Kidney (tissue), 22 donors: ENCODE measurements at places on chromosomes 3 and 15.

DNA sequence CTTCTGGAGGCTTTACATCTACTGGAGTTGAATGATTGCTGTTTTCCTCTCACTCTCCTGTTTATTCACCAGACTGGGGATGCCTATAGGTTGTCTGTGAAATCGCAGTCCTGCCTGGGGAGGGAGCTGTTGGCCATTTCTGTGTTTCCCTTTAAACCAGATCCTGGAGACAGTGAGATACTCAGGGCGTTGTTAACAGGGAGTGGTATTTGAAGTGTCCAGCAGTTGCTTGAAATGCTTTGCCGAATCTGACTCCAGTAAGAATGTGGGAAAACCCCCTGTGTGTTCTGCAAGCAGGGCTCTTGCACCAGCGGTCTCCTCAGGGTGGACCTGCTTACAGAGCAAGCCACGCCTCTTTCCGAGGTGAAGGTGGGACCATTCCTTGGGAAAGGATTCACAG, 4.3 kb upstream of the LRRK1 start:
- no peak for DNase-seq

- no peak for DNase-seq
Observed at GRCh38 chr15:62832231-62832630, 210.3 kb upstream of the TPM1 start.

DNA sequence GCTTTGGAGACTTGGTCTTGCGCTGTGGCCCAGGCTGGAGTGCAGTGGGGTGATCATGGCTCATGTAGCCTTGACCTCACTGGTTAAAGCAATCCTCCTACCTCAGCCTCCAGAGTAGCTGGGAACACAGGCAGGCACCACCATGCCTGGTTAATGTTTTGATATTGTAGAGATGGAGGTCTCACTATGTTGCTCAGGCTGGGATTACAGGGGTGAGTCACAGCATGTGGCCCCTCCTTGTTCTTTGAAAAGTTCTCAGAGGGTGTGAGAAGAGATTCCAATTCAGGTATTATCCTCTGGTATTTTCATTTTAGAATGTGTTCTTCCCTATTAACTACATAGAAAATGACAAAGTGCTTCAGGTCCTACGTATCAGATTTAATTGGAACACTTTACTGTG, 51.9 kb upstream of the RPL32 start:
- no peak for DNase-seq

GRCh38 chr3:14237457-14237856, 58.8 kb downstream of the LSM3 start:
- DNase-seq: peak; percentile 11

DNA sequence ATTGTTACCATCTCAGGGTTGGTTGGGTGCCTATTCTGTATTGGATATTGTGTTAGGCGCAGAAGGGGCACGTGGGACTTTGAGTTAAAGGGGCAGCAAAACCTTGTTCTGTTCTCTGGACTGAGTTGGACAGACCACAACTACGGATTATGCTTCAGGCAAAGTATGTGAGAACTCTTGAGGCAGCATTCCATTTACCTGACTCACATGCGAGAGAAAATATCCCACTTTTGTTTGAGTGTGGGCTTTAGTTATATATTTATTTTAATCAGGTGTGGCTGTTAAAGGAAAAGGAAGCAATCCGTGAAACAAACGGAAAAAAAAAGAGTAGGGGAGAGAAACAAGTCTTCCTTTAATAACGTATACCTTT, 627 bp upstream of the PLS1 start:
- peak; percentile 38 for DNase-seq

DNA sequence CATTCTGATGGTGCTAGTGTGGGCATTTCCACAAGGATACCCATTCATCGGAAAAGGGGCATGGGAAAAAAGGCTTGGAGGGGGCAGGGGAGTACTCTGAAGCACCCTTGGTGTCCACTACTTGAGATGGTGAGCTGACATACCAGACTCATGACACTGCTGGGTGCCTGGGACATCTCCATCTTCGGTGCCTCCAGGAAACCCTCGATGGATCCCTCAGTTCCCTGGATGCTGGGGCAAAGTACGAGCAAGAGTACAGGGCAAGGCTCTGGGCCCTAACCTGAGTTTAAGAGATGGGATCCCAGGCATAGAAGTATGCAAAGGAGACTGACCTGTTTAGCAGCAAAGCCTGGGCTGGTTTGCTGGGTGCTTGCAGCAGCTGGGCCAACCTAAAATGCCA, 5.2 kb upstream of the IP6K1 start:
- no peak for DNase-seq

DNA sequence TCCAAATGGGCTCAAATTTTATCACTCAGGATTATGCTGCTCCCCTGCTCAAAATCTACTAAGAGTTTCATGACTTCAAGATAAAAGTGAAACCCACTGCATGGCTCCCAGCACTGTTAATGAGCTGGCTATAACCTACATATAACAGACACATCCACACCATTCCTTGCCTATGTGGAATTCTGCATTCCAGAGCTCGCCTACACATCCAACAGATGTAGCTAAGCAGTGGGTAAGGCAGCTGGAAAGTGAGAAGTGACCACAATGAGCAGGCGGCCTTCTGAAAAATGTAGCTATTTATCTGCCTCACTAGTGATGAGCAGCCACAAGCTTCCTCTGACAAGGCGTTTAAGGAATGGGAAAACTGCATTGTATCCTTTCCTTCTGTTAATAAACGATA, 92.0 kb upstream of the TRIM42 start:
- DNase-seq: no peak

DNA sequence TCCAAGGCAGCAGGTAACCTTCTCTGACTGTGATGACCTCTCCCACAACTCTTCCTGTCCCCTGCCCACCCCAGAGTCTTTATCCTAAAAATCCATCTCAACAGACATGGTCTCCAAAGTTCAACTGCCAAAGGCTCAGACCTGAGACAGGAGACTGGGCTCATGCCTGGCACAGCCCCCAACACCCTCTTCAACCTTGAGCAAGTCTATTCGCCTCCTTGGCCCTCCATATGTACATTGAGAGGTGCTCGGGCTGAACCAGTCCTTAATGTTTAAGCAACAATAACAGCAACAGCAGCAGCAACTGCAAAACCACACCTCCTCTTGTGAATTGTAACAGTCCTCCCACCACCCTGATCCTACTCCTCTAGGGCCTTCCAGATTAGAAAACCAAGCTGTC, 9.9 kb downstream of the FAM3D start:
- DNase-seq: no peak

DNA sequence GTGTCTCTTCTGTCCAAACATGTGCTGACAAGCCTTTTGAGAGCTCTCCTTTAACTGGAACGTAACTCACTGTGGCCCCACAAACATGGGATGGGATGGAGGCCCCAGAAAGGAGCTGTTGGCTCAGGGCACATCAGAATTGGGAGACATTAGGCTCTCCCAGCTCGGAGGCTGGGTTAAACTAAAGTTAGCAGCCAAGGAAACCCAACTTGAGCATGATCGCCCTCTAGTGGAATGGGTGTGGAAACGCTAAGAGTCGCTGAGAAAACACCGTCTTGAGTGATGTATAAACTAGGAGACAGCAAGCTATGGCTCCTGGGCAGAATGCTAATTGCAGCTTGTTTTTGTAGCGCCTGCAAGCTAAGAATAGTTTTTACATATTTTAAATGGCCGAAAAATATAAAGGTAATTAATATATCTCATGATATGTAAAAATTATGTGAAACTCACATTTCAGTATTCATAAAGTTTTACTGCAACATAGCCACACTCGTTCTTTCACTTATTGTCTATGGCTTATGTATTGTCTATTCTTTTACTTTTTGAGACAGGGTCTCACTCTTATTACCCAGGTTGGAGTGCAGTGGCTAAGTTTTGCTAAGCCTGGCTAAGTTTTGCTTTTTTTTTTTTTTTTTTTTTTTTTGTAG, 138.8 kb upstream of the HACD2 start:
- peak; percentile 76 for DNase-seq

- no peak for DNase-seq
Observed at GRCh38 chr3:39295184-39295775, 15.4 kb upstream of the CX3CR1 start.

GRCh38 chr15:98375513-98376340, 272.6 kb upstream of the IGF1R start:
- no peak for DNase-seq

GRCh38 chr15:47786371-47786770, 69.1 kb downstream of the SEMA6D start:
- DNase-seq: no peak

GRCh38 chr3:126135071-126135405, 45.3 kb downstream of the ALDH1L1 start:
- DNase-seq: no peak

DNA sequence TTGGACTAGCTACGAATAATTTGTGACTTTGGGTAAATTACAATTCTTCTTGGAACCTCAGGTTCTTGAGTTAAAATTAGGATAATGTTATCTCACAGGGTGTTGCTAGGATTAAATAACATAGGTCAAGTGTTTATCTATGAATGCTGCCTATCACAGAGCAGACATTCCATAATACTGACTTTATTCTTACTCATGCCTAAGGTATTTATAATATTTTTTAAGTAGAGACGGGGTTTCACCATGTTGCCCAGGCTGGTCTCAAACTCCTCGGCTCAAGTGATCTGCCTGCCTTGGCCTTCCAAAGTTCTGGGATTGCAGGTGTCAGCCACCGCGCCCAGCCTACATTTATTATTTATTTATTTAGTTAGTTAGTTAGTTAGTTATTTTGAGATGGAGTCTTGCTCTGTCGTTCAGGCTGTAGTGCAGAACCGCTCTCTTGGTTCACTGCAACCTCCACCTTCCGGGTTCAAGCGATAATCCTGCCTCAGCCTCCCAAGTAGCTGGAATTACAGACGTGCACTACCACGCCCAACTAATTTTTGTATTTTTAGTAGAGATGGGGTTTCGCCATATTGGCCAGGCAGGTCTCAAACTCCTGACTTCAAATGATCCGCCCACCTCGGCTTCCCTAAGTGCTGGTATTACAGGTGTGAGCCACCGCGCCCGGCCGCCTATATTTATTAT, 741 bp upstream of the ZNF106 start:
- peak; percentile 48 for DNase-seq

DNA sequence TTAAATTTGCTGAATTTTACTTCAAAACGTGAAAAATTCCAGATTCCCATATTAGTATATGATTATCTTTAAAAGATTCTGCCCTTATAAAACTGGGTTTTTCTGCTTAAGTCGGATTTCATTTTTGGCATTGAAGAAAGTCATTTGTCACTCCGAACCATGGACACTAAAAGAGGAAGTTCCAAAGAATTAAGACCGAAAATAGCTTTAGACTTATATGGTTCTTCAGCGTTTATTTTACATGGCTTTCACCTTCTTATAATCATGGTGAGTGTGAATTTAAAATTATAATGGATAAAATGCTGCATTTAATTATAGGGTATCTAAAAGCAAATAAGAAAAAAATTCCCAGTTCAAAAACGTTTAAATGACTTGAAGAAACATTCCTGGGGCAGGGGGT, 1.0 kb downstream of the C3orf38 start:
- no peak for DNase-seq

DNA sequence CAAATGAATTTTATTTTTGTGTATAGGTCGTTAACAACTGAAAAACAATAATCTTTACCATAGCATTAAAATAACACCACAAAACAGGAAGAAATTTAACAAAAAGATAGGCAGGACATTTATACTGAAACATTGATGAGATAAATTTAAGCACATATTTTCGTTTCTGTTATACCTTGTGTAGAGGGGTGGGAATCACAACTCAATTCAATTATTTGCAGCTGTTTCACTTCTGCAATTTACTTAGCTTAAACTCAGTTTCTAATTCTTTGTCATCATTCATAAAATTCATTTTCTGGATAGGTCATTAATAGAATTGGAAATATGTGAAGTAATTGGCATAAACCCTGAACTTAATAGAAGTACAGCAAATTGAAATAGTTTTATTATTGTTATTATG, 42.3 kb downstream of the TP63 start:
- no peak for DNase-seq

GRCh38 chr3:105195260-105195659, 171.4 kb upstream of the ALCAM start:
- no peak for DNase-seq

GRCh38 chr15:62993066-62993465, 49.5 kb upstream of the TPM1 start:
- no peak for DNase-seq

- DNase-seq: no peak
Observed at GRCh38 chr15:78739206-78739605, 72.1 kb downstream of the ADAMTS7 start.

- no peak for DNase-seq
Observed at GRCh38 chr3:114155370-114155821, 23.5 kb downstream of the DRD3 start.

- no peak for DNase-seq
Observed at GRCh38 chr15:89761929-89762328, 10.9 kb upstream of the MESP1 start.

DNA sequence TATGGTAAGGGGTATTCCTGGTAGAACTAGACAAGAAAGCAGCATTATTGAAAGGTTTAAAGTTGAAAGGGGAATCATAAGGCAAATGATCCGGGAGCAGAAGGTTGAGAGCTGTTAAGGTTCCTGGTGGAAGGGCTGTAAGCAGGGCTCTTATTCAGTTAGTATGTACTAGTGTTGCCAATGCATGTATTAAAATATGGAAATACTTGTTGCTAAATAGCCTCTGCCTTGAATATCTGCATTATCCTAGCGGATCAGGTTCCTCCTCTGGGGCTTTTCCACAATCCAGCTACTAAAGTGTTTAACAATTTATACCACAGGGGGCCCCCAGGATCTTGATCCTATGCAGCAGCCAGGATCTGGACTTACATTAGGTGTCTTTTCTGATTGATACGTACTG, 7.3 kb upstream of the COPB2 start:
- no peak for DNase-seq

GRCh38 chr15:73321496-73322450, 47.0 kb downstream of the HCN4 start:
- no peak for DNase-seq

GRCh38 chr3:166270429-166270828, 433.2 kb upstream of the BCHE start:
- DNase-seq: no peak

GRCh38 chr3:36840453-36840921, 76.1 kb upstream of the DCLK3 start:
- no peak for DNase-seq

DNA sequence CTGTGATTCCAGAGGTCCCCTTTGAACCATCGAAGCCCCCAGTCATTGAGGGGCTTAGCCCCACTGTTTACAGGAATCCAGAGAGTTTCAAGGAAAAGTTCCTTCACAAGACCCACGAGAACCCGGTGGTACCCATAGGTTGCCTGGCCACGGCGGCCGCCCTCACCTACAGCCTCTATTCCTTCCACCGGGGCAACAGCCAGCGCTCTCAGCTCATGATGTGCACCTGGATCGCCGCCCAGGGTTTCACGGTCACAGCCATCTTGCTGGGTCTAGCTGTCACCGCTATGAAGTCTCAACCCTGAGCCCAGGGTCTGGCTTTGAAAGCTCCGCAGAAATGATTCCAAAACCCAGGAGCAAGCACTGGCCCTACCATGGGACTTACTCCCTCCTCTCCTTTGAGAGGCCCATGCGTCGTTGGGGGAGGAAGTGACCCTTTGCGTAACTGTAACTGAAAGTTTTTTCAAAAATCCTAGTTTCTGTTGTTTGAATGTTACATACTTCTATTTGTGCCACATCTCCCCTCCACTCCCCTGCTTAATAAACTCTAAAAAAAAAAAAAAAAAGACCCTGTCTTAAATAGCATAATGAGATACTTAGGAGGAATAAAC, 85.1 kb upstream of the CSPG5 start:
- no peak for DNase-seq
